H7 (cell line): ENCODE measurements at places on chromosomes 16 and 17.

DNA sequence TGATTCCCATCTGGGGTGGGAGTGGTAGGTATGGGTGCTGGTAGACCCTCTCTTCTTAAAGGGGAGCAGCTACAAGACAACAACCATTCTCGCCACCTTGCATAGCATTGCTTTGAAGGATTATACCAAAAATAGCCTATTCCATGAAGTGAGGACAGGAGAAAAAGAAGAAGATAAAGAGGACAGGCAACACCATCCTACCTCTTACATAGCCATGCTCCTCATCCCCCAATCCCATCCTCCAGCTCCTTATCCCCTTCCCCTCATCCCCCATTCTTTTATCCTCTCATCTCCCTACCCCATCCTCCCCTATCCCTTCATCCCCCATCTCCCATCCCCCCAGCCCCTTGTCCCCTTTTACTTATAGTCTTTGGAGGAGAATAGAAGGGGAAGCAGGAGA lies 29.1 kb downstream of the CCDC182 start:
- no peak for DNase-seq

- DNase-seq = no peak
These were observed 120.1 kb downstream of the CYLD start for GRCh38 chr16:50861970-50862411.

DNA sequence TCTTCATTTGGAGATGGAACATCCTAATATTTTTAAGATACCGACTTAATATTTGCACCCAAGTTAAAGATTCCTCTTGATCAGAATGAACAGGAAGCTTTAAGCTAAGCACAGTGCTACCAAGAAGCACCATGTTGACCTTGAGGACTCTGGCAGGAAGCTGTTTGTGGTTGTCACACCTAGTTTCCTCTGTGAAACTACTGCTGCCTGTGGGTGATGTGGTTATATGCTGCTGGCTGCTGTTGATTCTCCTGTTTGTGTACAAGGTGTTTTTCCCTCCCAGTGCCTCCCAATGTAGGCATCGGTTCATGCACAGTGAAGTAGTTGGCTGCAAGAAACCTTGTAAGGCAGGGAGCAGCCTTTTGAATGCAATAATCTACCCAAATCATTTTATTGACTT lies 23.4 kb downstream of the RBL2 start:
- no peak for DNase-seq

- no peak for DNase-seq
These were observed 1.2 kb upstream of the ABCA3 start for GRCh38 chr16:2341456-2342447.

DNA sequence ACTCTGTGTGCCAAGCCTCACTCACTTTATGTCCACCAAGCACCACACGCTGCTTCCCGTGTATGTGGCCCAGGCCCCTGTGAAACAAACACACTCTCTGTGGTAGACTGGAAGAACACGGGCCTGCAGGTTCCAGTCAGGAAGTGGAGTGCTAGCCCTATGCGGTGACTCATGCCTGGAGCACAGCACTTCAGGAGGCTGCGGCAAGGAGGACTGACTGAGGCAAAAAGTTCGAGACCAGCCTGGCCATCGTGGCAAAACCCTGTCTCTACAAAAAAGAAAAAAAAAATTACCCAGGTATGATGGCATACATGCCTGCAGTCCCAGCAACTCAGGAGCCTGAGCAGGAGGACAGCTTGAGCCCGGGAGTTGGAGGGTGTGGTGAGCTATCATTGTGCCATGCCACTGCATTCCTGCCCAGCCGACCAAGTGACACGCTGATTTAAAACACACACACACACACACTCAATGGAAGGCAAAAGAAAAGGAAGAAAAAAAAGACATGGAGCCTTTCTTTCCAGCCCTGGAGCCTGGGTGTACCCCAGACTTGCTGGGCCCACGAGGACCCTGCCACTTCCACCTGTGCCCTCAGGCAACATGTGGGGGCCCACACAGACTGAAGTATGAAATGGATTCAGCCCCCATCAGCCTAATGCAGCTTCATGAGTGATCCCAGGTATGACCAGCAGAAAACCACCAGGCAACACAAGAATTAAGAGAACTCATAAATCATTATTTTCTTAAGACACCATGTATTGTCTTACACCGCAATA lies 126.6 kb downstream of the ANKRD11 start:
- DNase-seq = no peak
